ENCODE measurements at places on chromosomes 3 and 15.

DNA sequence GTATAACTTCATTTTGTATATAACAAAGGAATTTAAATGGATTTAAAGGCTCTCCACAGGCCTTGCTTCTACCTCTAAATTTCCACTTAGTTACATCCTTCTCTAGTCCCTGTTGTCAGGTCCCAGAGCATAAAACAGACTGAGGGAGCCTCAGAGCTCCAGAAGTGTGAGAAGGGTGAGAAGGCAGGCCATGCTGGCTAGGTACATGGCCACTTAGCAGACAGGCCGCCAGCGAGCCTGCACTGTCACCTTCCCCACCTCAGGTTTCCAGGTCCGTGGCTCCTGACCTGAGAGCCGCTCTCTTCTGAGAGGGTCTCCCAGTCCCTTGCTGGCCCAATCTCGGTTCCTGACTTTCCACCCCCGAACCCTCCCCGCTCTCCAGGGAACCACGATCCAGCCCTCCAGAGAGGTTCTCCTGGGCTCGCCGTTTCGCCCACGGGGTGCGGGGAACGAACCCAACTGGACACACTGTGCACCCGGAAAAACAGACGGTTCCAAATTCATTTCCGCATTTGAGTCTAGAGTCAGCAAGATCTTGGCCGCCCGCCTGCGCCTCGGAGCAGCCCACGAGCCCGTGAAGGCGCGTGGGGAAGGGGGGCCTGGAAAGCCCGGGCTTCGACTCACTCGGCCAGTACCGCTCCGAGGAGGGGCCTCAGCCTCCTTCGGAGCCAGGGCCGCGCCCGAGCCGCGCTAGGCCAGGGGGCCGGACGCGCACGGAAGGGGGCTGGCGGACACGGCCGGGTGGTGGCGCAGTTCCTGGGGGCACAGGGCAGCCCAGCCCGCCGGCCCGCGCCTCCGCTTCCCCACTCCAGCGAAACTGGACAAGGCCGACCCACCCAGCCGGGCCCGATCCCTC, 16.7 kb upstream of the SOX2 start:
- DNase-seq = no peak

GRCh38 chr3:186946756-186947375, 16.5 kb downstream of the ST6GAL1 start:
- no peak for DNase-seq

DNA sequence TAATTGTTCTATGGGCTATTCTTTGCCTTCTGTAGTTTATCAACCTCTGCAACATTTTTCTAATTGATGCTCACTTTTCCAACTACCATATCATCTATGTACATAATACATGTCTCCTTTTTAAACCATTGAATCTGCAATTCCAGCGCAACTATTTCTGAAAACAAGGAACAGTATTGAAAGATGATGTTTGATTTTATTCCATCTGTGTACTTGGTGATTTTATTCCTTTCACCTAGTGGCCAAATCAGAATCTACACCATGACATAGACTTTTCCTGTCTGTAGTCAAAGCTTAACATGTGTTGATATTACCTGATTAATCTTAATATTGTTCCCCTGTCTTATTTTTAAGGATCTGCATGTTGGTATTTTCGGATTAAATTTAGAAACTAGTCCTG, 13.0 kb downstream of the NKTR start:
- DNase-seq = no peak

GRCh38 chr3:136989781-136990524, 32.2 kb downstream of the IL20RB start:
- DNase-seq = no peak

- DNase-seq = no peak
Observed at GRCh38 chr15:71485094-71485693, 325.2 kb upstream of the NR2E3 start.

GRCh38 chr3:29919571-29919970, 638.7 kb downstream of the RBMS3 start:
- no peak for DNase-seq

- DNase-seq = no peak
Observed at GRCh38 chr3:22977042-22977441, 226.1 kb upstream of the UBE2E2 start.

- no peak for DNase-seq
Observed at GRCh38 chr3:141410846-141411245, 42.5 kb downstream of the ZBTB38 start.

- no peak for DNase-seq
Observed at GRCh38 chr3:52379610-52380009, 63.5 kb downstream of the DNAH1 start.

Measured in HCT116 (cell line).